Lung (tissue), 17 donors: ENCODE measurements at places on chromosomes 12 and 14.

GRCh38 chr14:98994561-98994960 is 277.4 kb downstream of the BCL11B start:
- DNase-seq: no peak

DNA sequence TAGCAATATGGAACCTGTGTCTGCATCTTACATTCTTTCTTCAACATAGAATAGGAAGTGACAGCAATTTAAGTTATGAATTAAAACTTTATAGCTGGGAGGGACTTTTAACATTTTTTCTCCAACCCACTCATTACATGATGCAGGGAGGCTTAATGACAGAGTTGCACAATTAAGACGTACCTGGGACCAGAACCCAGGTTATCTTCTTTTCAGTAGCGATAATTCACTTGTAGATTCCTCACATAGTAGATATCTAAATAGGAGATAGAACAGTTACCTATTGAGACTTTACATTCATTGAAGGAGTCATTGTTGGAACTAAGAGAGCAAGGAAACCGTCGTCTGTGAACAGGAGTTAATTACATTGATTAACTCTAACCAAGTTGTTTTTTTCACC is 5.1 kb downstream of the SRGAP1 start:
- no peak for DNase-seq

GRCh38 chr12:116592731-116593130 is 33.5 kb downstream of the MAP1LC3B2 start:
- DNase-seq: no peak

GRCh38 chr12:126685636-126686035 is 1581.3 kb upstream of the TMEM132C start:
- no peak for DNase-seq
